HepG2 (cell line): ENCODE measurements at places on chromosomes 4 and X.
A peak's percentile ranks its signal among the peaks of the same experiment; 100 is the strongest.

- DNase-seq: no peak
Observed at GRCh38 chrX:31931225-31931624, 859.4 kb upstream of the FTHL17 start.

GRCh38 chrX:98194036-98194435 lies 1310.3 kb downstream of the RPA4 start:
- no peak for DNase-seq

DNA sequence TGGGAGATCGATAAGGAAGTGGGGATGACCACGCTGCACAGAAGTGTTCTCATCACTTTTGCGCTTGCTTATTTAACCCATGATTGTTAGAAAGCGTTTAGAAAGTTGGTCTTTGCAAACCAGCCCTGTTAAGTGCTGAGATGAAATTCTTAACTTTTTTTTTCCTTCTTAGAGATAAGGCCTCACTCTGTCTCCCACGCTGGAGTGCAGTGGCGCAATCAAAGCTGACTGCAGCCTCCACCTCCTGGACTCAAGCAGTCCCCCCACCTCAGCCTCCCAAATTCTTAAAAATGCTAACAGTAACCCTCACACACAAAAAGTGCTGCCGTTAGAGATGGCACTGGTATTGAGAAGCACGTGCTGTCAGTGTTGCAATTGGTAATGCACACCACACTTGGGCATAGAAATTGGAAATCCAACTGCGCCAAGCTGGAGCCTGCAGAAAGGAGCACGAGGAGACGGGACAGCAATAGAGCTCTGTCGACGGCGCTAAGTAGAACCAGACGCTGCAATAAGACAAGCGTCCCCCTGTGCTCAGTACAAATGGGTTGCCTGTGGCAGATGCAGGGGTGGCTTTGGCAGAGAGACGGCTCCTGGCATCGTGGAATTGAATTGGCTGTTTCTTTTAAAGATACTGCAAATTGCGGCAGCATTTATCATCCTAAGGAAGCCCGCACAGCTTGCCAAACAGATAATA lies 113.4 kb downstream of the TBL1X start:
- no peak for DNase-seq

- no peak for DNase-seq
Observed at GRCh38 chr4:8759987-8760386, 111.7 kb downstream of the HMX1 start.

DNA sequence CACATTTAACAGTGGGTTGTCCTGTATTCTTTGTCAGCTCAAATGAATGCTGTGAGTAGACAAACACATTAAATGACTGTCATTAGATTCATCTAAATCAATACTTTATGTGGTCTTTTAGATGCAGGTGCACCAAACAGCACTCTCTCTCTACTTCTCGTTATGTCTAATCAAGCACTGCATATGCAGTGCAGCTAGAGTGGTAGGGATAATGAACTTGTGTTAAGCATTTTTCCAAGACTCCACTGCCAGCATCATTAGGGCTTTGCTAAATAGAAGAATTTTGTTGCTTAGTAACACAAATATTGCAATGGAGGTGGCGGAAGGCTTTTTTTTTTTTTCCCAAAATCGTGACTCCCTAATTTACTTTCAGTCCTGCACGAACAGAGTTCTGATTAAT lies 447.0 kb upstream of the GALNT7 start:
- no peak for DNase-seq

DNA sequence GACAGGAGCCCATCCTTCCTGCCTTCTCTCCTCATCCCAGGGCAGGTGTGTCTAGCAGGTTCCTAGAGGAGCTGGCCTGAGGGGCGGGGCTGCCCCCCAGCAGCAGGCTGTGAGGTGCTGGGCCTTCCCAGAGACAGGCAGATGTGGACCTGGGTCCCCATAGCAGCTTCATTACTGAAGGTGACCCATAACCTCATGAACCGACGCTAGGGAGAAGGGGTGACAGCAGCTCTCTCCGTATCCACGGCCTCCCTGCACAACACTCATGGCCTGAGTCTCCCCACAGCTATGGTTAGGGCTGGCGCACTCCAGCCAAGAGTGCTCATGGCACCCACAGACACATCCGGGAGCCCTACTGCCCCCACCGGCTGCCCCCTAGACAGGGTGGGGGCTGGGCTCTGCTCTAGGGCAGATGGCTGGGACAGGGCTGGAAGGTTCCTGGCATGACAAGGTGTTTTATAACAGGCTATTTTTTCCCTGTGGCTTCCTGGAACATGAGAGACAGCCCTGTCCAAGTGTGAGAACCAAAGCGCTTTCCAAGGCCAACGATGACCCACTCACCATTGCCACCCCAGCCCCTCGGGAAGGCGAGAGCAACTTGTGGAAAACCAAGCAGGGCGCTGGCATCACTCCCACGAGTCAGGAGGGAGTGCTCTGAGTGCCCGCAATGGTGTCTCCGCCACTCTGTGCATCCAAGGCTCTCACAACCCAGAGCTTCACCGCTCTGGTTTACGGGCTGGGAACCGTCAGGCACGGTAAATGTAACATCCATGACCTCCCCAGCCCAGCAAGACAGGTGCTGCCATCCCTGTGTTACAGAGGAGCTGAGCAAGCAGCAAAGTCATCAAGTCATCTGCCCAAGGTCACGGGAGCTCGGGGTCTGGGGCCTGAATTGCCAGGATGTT lies 59.8 kb downstream of the ACOX3 start:
- DNase-seq: no peak

DNA sequence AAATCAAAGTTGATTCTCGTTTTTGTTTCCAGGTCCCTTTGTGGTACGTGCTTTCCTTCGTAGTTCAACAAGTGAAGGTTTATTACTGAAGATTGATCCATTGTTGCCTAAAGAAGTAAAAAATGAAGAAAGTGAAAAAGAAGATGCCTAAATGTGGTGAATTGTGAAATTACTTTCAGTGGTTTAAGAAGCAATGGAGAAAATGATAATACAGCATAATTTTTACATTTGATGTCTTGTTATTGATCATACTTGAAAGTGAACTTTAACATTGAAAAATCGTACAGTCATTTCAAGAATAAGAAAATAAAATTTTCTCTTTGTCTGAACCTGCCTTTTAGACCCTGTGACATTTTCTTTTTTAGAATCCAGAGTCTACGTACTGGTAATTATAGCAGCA lies 89.8 kb downstream of the MRPL1 start:
- DNase-seq: no peak

DNA sequence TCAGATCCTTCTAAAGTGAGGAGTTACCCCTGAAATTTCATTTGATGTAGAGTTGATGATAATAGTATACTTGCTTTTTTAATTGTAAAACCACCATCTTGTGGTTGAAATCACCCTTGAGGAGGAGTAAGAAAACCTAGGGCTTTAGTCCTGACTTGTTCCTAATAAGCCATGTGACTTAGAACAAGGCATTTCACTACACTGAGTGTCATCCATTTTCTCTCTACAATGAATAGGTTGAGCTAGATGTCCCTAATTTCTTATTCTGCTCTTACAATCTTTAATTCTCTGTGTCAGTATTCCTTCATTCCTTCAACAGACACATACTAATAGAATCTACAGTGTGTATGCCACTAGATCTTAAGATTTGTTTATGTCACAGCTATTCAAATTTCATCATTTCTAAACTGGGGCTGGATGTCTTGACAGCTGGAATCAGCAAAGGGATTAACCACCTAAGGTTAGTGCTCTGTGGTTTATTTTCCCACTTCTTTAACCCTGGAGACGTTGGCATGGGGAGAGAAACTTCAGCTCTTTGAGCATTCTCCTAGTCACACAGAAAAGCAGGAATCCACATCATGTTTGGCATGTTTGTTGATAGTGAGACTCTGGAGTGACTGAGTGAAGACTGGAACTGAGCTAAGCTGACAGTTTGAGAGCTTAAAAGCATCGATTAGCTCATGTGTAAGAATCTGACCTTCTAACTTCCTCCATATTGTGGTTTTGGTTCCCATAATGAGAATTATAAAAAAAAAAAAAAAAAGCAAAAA lies 246.3 kb downstream of the NDST4 start:
- DNase-seq: no peak

DNA sequence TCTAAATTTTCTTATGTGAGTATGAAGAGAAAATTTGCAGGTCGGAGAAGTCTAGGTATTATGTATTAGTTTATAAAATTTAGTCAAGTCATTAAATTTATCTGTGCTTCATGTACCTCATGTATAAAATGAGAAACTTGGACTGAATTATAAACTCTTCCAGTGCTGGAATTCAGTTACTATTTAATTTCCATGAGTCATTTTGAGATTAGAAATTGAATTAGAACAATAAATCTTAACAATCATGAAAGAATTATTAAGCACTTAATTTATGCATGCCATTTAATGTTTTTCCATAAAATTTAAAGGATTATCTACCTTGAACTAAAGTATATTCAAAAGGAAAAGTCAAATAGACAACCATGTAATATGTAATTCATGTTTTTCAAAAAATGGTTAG lies 195.8 kb downstream of the MAD2L1 start:
- DNase-seq: no peak

- no peak for DNase-seq
Observed at GRCh38 chr4:165813606-165814005, 59.4 kb upstream of the TLL1 start.

- no peak for DNase-seq
Observed at GRCh38 chrX:136541294-136541693, 9.3 kb downstream of the VGLL1 start.

GRCh38 chr4:56986952-56987351 lies 8.3 kb downstream of the POLR2B start:
- DNase-seq: no peak

GRCh38 chr4:96698831-96699230 lies 858.9 kb downstream of the PDHA2 start:
- no peak for DNase-seq

DNA sequence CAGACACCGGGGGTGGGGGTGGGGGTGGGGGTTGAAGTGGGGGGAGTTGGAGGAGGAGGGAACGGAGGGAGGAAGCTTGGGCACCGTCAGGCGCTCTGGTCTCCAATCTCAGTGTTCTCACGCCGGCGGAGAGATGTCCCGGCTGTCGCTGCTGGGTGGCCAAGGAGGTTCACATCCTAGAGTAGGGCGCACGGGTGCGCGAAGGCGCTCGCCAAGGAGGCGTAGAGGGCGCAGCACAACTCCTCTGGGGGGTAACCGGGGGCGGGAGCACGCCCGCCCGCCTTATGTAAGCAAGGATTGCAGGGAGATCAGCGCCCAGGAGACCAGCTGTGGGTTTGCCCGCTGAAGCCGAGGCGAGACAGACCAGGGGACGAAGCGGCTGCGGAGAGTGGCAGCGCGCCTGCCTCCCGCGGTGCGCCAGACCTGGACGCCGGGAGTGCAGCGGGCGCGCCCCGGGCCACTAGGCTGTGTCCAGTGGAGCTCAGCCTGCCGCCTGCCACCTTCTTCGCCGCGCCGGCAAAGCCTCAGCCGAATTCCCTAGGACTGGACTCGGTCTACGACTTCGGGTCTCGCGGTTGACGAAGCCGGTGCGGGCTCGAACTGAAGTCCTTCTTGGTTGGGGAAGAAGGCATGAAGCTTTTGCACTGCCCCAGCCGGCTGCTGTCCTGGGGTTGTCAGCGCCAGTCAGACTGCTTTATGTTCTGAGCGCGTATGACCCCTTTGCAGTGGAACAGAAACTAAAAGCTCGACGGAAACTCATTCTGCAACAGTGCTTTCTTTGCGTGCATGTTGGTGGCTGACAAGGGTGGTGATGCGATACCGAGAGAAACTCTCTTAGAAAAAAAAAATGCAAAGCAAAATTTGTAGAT lies 707 bp upstream of the UNC5C start:
- no peak for DNase-seq

GRCh38 chr4:133972586-133972985 lies 229.0 kb downstream of the PABPC4L start:
- DNase-seq: no peak

GRCh38 chr4:110442309-110442708 lies 33.6 kb upstream of the ENPEP start:
- DNase-seq: no peak

GRCh38 chr4:156970501-156971164 lies 966 bp downstream of the PDGFC start:
- peak; percentile 61 for DNase-seq

- no peak for DNase-seq
Observed at GRCh38 chrX:65706041-65706828, 38.8 kb downstream of the MSN start.

GRCh38 chr4:186724058-186724863 lies 605 bp upstream of the FAT1 start:
- no peak for DNase-seq

GRCh38 chr4:14926368-14926767 lies 75.9 kb upstream of the CPEB2 start:
- no peak for DNase-seq

DNA sequence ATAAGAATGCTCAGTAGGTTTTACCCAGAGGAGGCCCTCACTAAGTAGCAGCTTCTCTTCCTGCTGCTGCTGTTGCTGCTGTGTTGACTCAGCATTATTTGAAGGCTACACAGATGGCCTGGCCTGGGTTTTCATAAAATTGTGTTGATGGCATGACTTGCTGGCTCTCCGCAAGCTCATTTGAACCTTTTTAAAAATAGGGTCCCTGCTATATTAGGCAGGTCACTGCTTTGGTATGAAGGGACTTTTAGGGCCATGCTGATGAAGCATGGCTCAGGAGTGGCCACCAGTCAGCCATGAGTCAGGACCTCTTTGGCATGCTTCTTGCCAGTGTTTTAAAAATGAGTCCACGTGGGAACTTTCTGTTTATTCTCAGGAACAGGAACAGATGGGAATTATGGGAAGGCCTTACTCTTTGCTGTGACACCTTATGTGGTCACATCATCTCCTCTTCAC lies 128.7 kb downstream of the MID1IP1 start:
- no peak for DNase-seq

DNA sequence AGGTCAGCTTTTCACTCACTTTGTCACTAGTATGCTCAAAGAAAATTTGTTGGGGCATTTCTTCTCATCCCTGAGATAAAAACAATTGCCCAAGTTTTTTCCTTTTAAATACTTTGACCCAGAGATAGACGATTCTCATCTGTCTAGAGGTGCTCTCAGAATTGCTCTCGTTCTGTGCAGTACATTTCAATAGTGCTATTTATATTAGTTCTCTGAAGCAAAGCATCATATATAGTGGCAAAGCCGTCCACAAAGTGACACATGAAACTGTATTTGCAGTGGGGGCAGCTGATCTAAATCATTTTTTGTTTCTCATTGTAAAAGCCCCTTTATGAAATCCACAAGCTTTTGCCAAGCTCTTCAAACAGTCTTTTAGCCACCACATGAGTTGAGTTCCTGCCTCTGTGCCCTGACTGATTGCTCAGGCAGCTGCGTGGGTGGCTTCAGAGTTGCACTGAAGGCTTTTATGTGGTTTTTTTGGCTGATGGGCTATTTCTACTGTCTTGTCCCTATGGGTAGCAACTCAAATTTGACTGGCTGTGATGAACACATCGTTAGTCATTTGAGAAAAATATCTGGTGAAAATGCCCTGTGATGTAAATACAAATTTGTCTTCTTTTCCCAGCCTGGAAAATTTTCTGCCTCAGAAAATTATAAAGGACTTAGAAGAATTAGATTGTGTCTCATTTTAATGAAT lies 119.1 kb upstream of the OTUD4 start:
- DNase-seq: peak; percentile 5

- DNase-seq: no peak
Observed at GRCh38 chrX:114582264-114582632, 1.6 kb upstream of the HTR2C start.

GRCh38 chr4:41327770-41328169 lies 71.0 kb downstream of the UCHL1 start:
- DNase-seq: no peak
